Suppressor macrophage (primary cell): ENCODE measurements at places on chromosomes 4 and X.

DNA sequence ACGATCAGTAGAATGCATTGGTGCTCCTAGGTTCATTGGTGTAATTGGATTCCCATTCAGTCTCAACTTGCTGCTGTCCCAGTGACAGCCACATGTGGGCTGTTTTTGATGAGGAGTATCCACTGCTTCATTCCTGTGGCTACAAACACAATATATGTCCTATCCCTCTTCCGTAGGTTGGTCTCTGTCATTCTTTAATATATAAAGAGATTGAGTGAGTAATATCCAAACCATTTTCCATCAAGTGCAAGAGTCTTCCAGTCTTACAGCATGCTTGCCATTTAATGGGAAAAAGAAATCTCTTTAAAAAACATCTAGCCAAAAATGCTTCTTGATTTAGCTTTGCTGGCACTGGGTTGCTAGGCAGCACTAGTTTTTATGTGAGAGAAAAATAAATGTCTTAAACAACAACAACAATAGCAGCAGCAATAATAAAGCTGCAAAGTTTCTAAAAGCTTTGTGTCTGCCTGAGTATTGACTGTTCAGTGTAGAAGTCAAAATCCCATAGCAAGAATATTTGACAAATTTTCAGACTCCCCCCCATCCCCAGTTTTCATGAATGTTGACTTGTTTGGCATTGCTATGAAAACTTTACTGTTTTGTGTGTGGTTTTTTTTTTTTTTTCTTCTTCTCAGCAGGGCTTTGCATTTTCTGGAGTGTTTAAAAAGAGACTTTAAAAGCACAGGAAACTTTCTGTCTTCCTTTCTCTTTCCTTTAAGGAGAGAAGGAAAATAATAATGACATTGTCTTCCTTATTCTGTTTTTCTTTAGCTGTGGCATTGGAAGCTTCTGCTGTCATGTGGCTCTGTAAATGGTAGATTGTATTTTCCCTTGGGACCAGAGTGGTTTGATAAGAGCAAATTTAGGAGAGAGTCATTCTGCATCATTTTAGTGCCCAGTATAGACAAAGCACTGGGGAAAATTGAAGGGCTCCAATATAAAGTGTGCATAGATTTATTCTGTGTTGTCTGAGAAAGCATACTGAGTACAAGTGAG lies 244.3 kb downstream of the ARHGAP10 start:
- no peak for DNase-seq

- no peak for DNase-seq
Measured at GRCh38 chr4:123767806-123768205, 371.2 kb downstream of the SPRY1 start.

DNA sequence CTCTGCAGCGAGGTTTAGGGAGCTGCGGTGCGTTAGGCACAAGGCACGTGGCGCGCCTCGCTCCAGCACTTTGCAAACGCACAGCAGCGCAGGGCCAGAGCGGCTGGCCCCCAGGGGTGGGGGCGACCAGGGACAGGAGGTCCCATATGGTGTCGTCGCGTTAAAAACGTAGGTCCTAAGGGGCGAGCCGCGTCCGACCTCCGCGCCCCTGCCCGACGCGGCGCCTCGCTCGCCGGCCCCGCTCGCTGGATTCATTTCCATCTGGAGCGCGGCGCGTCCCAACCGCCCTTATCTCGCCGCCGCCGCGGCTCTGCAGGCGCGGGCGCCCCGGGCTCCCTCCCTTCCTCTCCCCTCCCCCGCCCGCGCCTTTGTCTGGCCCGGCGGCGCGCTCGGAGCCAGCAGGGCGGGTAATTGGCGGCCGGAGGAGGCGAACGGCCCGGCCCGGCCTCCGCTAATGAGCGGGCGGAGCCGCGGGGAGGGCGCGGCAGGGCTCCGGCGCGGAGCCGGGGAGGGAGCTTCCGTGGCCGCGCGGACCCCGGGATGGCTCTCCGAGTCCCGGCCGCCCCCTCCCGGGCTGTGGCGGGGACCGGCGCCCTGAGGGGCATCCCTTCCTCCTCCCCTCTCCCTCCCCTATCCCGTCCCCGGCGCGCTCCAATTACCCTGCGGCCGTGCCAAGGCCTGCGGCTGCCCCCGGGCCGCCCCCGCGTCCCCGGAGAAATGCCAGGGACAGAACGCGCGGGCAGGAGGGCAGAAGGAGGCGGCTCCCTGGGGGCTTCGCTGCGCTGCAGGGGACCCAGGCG lies 409.0 kb downstream of the BCOR start:
- DNase-seq, result peak; percentile 49

DNA sequence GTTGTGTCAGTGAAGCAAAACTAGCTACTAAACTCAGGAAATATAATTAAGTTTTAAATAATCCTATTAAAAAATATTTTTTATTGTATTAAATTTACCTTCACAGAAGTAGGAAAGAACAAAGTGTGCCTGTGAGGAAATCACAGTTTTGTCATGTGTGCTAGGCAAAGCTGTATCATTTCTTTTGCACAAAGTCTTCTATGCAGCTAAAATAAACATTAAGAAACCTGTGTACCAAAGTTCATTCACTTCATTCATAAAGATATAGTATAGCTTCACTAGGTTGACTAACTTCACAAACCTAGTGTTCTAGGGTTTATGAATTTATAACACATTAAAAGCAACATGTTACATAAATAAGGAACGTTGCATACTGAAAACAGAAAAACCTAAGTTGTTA lies 131.0 kb downstream of the PDS5A start:
- no peak for DNase-seq

- no peak for DNase-seq
Measured at GRCh38 chr4:76012388-76012801, 5.1 kb upstream of the CXCL9 start.

DNA sequence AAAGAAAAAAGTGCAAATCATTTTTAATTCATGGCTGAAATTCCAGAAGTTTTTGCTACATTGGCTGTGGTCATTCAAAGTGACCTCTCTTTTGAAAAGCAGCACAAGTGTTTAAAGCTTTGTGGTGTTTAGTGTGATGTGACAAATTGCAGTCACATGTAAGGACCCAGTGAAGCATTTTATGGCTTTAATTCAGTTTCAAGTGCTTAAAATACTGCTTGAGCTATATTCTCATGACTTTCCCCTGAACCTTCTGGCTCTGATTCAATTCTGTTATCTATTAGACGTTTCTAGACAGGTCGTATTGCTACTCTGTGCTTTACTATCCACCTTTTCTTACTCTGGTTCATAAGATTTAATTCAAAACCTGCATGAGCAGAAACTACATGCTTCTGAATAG lies 105.8 kb downstream of the FAT4 start:
- DNase-seq, result no peak

GRCh38 chr4:182085051-182085480 lies 158.1 kb upstream of the TENM3 start:
- no peak for DNase-seq

GRCh38 chr4:130395871-130396270 lies 1299.9 kb downstream of the C4orf33 start:
- no peak for DNase-seq

DNA sequence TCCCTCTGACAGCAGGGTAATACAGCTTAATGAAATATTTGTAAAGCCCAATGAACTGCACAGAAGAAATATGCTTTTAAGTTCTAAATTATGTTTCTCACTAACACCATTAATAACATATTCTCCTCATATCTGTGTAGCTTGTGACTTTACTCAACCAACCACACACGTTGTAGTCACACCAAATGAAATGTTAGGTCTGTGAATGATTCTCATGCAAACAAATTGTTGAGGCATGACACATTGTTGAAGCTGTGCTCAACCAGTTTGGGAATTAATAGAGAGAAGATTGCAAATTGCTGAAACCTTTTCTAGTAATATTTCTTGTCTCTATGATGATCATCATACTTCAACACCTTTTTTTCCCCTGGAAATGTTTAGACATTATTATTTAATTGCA lies 645.9 kb downstream of the PCDH7 start:
- DNase-seq, result no peak
